ENCODE measurements at places on chromosomes 13 and 19.

- no peaks in the 10 kb centered on the region for H3K36me3 ChIP-seq
- peaks cover 17% of the 10 kb centered on the region for H3K4me1 ChIP-seq
- peak overlapping the region; percentile 62 for H3K4me3 ChIP-seq
- peak overlapping the region; percentile 67 for H3K27ac ChIP-seq
- peak; percentile 83 for DNase-seq
These were observed 191.8 kb upstream of the NBEA start for GRCh38 chr13:34750078-34750931.

- peak overlapping the region; percentile 76 for H3K4me3 ChIP-seq
- peaks cover 7% of the 10 kb centered on the region for H3K27me3 ChIP-seq
- peak; percentile 99 for DNase-seq
- H3K36me3 ChIP-seq: no peaks in the 10 kb centered on the region
These were observed 13.1 kb downstream of the TJP3 start for GRCh38 chr19:3721131-3721886.

DNA sequence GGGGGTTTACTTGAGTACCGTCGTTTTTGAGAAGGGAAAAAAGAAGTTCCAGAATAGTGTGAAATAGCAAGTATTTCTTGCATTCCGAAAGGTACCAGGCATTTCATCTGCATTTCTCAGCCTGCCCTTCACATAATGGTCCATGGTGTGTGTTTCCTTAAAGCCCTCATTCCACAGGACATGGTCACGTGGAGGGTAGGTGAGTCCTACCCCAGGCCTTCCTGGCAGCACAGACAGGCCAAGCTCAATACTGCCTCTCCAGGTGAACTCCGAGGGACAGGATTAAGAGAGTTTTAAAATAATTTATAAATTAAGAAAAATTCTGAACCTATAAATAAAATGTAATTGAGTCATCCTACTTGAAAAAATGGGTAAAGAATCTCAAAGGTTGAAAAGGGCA, 64.7 kb downstream of the TNFRSF19 start:
- no peak overlapping the region for H3K27ac ChIP-seq
- H3K4me3 ChIP-seq: peak overlapping the region; percentile 5
- DNase-seq: peak; percentile 58
- H3K27me3 ChIP-seq: no peaks in the 10 kb centered on the region
- H3K4me1 ChIP-seq: peaks cover 14% of the 10 kb centered on the region

- H3K4me1 ChIP-seq: no peaks in the 10 kb centered on the region
- no peak overlapping the region for H3K4me3 ChIP-seq
- H3K27me3 ChIP-seq: no peaks in the 10 kb centered on the region
- peak; percentile 75 for DNase-seq
These were observed 42.4 kb downstream of the ADGRE3 start for GRCh38 chr19:14632286-14632685.

GRCh38 chr13:61954092-61954491, 538.4 kb upstream of the PCDH20 start:
- H3K4me3 ChIP-seq: no peak overlapping the region
- H3K36me3 ChIP-seq: no peaks in the 10 kb centered on the region
- no peaks in the 10 kb centered on the region for H3K4me1 ChIP-seq

- H3K27me3 ChIP-seq: no peaks in the 10 kb centered on the region
- no peak for DNase-seq
- H3K4me3 ChIP-seq: no peak overlapping the region
- H3K36me3 ChIP-seq: no peaks in the 10 kb centered on the region
- no peaks in the 10 kb centered on the region for H3K4me1 ChIP-seq
These were observed 22.3 kb downstream of the SACS start for GRCh38 chr13:23411220-23411619.

- no peak for DNase-seq
- H3K4me3 ChIP-seq: no peak overlapping the region
- H3K36me3 ChIP-seq: no peaks in the 10 kb centered on the region
- no peak overlapping the region for H3K27ac ChIP-seq
These were observed 1.4 kb downstream of the PEG3 start for GRCh38 chr19:56838909-56839651.

DNA sequence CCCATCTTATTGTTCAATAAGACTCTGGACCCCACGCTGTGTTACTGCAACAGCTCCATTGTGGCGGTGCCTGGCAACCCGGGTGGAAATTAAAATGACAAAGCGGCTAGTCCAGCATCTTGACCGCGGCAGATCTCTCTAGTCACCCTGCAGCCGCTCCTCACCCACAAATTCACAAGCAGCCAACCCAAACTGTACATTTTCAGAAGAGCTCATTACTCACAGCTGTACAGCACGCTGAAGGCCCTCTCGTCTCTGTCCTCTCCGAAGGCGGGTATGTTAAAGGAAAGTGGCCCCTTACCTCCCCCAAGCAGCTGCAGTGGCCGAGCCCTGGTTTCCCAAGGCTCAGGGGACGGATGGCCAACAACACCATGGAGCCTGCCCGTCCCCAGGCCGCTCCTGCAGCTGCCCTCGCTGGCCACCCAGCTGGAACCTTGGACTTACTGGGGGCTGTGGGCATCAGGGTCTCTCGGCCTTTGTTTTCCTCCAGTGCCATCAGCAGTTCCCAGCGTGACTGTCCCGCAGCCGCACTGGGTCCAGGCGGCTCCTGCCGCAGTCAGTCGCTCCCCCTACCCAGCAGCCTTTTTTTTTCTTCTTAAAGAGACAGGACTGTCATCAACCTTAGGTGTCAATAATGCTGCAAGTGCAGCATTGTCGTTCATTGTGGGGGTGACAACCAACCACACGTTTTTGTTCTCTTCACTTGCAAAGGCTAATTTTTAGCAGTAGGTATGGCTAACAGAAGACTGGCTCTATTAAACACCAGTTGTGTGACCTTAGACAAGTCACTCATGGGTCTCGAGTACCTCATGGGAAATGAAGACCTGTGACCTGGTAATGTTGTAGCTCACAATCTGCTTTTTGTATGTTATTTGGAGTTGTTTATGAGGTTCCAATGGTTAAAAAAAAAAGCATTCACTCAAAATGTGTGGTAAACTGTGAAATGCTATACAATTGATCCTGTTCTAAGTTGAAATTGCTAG, at the start of gene SACS:
SACS (minus strand) TSS at position 532 of the 983 bp plus-strand sequence. CDS start 22,463 bp downstream, outside the sequence.
- DNase-seq: peak; percentile 94
- H3K36me3 ChIP-seq: no peaks in the 10 kb centered on the region
- H3K27me3 ChIP-seq: no peaks in the 10 kb centered on the region
- no peaks in the 10 kb centered on the region for H3K4me1 ChIP-seq
- peak within 1 kb of the TSS; percentile 89 for H3K4me3 ChIP-seq

- H3K36me3 ChIP-seq: no peaks in the 10 kb centered on the region
- DNase-seq: peak; percentile 53
- no peaks in the 10 kb centered on the region for H3K27me3 ChIP-seq
- no peaks in the 10 kb centered on the region for H3K4me1 ChIP-seq
- H3K27ac ChIP-seq: peak overlapping the region; percentile 64
These were observed 395.0 kb downstream of the PCDH9 start for GRCh38 chr13:66835040-66835628.

DNA sequence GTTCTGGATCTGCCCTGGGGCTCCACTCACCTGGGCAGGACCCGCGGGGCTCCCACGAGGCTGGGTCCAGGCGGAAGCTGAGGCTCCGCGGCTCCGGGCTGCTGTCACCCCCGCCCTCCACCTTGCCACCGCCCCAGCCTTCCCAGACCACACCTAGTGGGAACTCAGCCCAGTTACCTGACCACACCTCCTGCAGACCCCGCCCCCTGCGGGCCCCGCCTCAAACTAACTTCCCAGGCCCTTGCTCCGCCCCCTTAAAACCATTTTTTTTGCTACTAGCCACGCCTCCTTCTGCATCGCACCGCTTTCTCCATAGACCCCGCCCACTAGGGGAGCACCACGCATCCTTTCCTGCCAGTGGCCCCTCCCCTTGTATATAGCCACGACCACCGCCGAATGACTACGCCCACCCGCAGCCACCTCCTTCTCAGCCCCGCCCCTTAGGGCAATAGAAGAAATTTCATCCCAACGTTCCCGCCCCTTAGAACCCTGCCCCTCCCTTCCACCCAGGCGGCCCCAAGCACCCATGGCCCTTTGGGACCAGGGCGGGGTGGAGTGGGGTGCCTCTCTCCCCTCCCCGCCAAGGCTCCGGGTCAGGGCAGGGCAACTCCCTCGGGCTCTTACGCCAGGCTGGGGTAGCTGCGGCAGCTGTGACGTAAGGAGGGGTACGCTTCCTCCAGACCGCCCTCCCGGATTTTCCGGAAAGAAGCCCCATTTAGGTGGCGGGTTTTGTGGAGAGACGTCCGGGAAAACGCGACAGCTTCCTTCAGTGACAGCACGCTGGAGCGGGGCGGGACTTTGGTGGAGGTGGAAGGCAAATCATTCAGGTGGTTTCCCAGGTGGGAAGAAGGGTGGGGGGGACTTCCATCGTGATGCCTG, at the start of gene SH2D3A:
SH2D3A (minus strand) TSS at position 79 of the 879 bp plus-strand sequence. CDS start 3,687 bp downstream, outside the sequence.
- peak within 1 kb of the TSS; percentile 89 for H3K4me3 ChIP-seq
- H3K36me3 ChIP-seq: no peaks in the 10 kb centered on the region
- DNase-seq: peak; percentile 99
- H3K4me1 ChIP-seq: no peaks in the 10 kb centered on the region
- no peak within 1 kb of the TSS for H3K27ac ChIP-seq

DNA sequence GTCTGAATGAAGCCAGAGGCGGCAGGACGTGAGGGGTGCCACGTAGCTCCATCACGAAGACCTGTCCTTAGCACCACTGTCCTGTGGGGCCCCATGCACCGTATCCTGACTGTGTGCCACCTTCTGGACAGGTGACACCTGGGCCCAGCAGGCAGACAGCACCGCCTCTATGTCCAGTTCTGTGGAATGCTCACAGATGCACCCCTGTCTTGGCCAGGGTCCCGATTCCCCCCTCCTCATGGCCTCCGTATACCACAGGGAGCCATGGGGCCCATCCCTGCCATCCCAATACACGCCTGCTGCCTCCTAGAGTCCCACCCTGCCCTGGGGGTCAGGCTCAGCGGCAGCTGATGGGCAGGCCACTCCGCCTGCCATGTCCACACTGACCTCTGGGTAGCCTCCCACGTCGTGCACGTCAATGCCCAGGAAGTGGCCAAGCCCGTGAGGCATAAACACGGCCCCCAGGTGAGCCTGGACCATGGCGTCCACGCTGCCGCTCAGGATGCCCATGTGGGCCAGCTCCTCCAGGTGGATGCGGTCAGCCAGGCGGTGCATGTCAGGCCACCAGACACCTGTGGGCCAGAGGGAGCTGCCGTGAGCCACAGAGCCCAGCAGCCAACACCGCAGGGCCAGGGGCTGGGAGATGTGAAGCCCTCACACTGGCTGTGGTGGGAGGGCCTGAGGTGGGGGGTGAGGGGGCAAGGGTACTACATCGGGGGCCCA, 17.6 kb downstream of the CEBPG start:
- H3K36me3 ChIP-seq: peaks cover 9% of the 10 kb centered on the region
- no peak overlapping the region for H3K27ac ChIP-seq
- DNase-seq: no peak

- no peaks in the 10 kb centered on the region for H3K36me3 ChIP-seq
- no peak for DNase-seq
- no peaks in the 10 kb centered on the region for H3K27me3 ChIP-seq
- no peak overlapping the region for H3K27ac ChIP-seq
- no peak overlapping the region for H3K4me3 ChIP-seq
- no peaks in the 10 kb centered on the region for H3K4me1 ChIP-seq
These were observed 531.4 kb upstream of the NBEA start for GRCh38 chr13:34410678-34411077.

DNA sequence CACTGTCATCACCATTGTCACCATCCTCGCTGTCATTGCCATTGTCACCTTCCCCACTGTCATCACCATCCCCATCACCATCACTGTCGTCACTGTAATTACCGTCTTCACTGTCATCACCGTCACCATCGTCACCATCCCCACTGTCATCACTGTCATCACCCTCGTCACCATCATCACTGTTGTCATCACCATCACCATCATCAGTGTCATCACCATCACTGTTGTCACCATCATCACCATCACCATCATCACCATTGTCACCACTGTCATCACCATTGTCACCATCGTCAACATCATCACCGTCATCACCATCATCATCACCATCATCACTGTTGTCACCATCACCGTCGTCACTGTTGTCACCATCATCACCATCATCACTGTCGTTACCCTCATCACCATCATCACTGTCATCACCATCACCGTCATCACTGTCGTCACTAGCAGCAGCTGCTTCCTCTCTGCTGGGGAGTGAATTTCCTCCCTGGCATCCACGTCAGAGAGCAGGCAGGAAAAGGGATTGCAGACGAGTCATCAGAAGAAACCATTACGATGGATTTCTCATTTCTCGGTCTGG, 27.3 kb downstream of the TMEM255B start:
- no peak overlapping the region for H3K27ac ChIP-seq
- peaks cover 1% of the 10 kb centered on the region for H3K27me3 ChIP-seq
- no peak overlapping the region for H3K4me3 ChIP-seq
- peak; percentile 18 for DNase-seq
- H3K4me1 ChIP-seq: no peaks in the 10 kb centered on the region

- H3K36me3 ChIP-seq: no peaks in the 10 kb centered on the region
- DNase-seq: no peak
- peaks cover 6% of the 10 kb centered on the region for H3K4me1 ChIP-seq
- H3K27ac ChIP-seq: no peak overlapping the region
- H3K27me3 ChIP-seq: peaks cover 5% of the 10 kb centered on the region
These were observed 52.7 kb downstream of the KCTD12 start for GRCh38 chr13:76833441-76833954.

DNA sequence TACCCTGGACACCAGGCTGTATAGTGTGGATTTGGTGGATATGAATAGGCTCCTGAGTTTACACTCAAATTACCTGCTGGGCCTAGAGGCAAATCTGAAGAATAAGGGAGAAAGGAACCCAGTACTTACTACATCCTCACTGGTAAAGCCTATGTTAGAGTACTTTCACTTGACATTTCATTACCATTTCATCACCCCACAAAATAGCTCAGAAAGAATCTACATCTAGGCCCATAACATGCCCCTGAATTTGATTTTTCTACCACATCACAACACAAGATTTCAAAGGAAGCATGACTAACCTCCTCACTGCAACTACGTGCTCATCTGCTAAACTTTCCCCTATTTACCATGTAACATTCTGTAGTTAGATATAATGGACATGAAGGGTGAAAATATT, 43.3 kb downstream of the VWA8 start:
- no peaks in the 10 kb centered on the region for H3K4me1 ChIP-seq
- DNase-seq: no peak
- no peaks in the 10 kb centered on the region for H3K27me3 ChIP-seq
- no peaks in the 10 kb centered on the region for H3K36me3 ChIP-seq
- H3K4me3 ChIP-seq: no peak overlapping the region

DNA sequence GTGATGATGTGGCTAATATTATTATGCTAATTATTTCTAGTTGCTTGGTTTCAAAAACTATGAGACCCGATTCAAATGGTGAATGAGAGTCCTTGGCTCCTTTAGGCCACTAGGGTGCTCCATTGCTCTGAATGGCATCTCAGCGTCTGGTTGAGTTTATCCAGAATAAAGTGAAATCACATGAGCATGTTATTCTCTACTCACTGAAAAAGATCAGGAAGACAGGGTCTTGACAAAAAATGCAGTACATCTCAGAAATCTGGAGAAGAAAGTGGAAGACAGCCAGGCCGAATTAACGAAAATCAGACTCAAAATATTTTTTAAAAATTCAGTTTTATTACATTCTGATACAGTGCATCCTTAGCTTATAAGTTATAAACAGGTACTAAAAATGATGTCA, 516.2 kb downstream of the MYO16 start:
- H3K4me1 ChIP-seq: peaks cover 3% of the 10 kb centered on the region
- H3K4me3 ChIP-seq: no peak overlapping the region
- H3K27me3 ChIP-seq: no peaks in the 10 kb centered on the region
- no peak for DNase-seq
- no peaks in the 10 kb centered on the region for H3K36me3 ChIP-seq
- H3K27ac ChIP-seq: no peak overlapping the region
